ENCODE measurements at places on chromosomes 5 and 9.

- DNase-seq: peak; percentile 39
Observed at GRCh38 chr5:138654281-138654867, 79.2 kb upstream of the HSPA9 start.

DNA sequence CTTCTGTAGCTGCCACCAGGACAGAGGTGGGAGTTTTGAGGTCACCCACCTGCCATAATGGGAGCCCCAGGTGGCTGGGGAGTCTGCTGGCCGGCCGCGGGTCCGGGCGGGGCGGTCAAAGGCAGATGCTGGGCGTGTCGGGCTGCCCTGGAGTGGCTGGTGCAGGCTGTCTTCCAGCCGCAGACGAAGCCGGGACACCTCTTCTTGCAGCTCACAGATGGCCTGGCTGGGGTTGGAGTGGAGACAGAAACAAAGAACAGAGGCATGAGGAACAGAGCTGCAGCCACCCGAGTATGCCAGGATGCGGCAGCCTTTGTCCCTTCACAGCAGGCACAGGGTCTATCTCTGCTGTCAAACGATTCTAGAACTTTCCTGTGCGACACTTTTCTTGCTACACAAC is 18.0 kb downstream of the ORM2 start:
- DNase-seq: no peak

DNA sequence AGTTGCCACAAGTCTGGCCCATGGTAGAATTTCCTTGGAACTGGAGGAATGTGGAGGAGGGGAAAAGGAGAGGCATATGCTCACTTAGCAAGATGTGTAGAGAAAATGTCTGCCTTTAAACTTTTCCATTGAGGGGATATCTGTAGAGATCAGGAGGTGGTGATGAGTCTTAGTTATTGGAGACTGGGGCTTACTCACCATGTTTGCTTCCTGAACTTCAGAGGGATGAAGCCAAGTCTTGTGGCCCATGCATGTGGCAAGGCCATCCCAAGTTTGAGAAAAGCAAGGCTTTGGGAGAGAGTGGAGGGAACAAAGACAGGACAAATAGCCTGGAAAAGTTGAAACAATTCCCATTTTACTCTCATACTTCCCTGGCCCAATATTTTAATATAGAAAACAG is 124.5 kb downstream of the GDNF start:
- DNase-seq: no peak

- no peak for DNase-seq
Observed at GRCh38 chr9:134895567-134895907, 14.9 kb downstream of the FCN2 start.

DNA sequence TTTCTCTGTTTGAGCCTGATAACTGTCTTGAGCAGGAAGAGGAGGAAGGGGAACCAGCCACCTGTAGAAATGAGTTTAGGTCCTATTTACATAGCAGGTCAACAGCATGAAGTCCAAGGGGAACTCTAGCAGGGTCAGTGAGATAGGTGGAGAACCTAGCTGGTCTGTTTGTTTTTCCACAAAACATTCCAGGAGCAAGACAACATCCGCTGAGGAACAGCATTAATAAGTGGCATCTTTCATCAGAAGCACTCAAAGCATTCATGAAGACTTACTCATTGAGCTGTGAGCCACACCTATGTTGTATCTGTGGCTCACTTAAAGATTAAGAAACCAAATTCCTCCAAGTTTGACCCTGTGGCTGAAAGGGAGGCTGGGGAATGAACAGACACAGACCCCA is 115.9 kb downstream of the ACTBL2 start:
- DNase-seq: no peak

GRCh38 chr9:76615177-76615603 is 149.0 kb upstream of the PCA3 start:
- DNase-seq: no peak

- DNase-seq: no peak
Observed at GRCh38 chr5:52878656-52879055, 90.9 kb downstream of the ITGA1 start.
